Amniotic epithelial cell (primary cell): ENCODE measurements at places on chromosomes 16 and 17.

- no peak for DNase-seq
Measured at GRCh38 chr17:33258296-33258695, 34.8 kb downstream of the ASIC2 start.

GRCh38 chr16:85686912-85687591 is 1.7 kb downstream of the GINS2 start:
- no peak for DNase-seq

DNA sequence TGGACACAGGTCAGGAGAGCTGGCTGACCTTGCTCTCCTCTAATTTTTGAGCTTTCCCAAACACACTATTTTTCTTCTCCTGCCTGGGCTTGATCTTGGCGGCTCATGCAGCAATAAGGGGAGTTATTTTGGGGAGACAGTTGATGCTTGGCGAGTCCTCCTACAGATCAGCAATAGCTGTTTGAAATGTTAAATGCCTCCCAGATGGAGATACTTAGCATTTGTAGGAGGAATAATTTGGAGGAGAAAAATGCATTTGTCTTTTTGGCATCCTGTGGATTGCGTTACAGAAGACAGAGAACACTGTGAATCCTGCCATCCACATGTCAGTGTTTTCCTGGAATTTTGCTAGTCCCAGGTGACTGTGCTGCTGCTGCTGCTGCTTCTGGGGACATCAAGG is 328.0 kb upstream of the XYLT1 start:
- no peak for DNase-seq

DNA sequence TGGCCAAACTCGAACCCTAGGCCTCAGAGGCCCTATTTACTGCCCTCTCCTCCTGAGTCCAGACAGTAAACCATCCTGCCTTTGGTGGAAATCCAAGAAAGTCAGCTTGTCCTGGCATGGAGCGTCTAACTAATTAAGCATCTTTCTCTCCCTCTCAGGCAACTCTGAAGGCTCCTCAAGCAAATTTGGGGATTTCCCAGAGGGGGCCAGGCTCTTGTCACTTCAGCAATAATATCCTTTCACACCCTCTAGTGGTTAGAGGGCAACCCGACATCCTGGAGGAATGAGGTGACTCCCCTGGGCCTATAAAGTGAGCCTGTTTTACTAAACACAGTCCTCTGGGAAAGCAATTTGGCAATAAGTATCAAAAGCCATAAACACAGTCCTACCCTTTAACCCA is 60.4 kb downstream of the NOG start:
- peak; percentile 4 for DNase-seq

- no peak for DNase-seq
Measured at GRCh38 chr17:77366206-77366557, 225.4 kb downstream of the SEC14L1 start.

- no peak for DNase-seq
Measured at GRCh38 chr17:69593716-69594115, 179.2 kb downstream of the MAP2K6 start.

- no peak for DNase-seq
Measured at GRCh38 chr16:56225017-56225742, 33.9 kb downstream of the GNAO1 start.

GRCh38 chr17:17884391-17885357 is 47.9 kb upstream of the SREBF1 start:
- no peak for DNase-seq

DNA sequence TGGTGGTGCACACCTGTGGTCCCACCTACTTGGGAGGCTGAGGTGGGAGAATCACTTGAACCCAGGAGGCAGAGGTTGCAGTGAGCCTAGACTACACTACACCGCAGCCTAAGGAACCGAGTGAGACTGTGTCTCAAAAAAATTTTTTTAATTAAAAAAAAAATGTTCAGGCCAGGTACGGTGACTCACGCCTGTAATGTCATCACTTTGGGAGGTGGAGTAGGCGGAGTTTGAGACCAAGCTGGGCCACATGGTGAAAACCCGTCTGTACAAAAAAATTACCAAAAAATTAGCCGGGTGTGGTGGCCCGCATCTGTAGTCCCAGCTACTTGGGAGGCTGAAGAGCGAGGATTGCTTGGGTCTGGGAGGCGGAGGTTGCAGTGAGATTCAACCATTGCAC is 3.6 kb upstream of the FAM222B start:
- DNase-seq = no peak

DNA sequence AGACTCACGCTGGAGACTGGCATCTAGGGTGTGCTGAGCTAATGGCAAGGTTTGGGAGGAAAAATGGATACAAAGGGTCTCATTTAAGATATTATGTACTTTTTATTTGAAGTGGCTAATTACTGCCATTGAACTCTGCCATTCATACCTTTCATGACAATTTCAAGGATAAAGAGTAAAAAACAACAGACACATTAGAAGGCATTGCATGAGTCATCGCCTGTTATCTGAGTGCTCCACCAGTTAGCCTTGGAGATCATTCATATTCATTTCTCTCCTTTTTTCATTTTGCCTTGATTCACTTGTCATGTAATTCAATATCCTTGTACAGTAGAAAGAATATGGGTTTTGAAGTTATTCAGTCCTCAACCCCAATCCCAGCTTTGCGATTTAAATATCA is 109.5 kb downstream of the CDH8 start:
- DNase-seq = peak; percentile 4

GRCh38 chr17:60610473-60610872 is 10.5 kb downstream of the PPM1D start:
- no peak for DNase-seq

DNA sequence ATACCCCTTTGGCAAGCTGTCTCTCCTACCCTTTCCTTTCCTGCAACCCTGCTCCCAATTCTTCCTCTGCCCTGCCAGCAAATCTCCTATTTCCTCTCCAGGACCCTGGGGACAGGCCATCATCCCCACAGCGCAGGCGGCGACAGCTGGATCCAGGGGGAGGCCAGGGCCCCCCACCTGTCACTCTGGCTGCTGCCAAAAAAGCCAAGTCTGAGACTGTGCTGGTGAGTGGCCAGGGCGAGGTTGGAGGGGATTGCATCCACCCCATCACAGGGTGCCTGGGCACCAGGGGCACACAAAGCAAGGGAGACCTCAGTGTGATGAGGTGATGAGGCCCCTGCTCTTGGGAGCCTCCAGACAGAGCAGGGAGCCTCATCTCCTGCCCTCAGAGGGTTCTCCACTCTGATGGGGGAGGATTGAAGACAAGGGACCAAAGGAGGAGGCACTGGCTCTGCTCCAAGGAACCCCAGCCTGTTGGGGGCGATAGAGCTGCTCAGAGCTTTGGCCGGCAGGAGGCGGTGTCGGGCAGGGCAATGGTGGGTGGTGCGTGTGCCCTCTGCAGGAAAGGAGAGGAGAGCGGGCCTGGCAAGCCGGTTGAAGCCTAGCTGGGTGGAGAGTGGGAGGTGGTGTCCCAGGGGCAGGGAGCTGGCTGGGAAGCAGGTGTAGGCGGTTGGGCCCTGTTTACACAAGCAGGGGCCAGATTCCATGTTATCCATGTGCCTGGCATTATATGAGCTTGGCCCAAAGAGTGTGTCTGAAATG is 15.6 kb upstream of the PDK2 start:
- DNase-seq = peak; percentile 59

DNA sequence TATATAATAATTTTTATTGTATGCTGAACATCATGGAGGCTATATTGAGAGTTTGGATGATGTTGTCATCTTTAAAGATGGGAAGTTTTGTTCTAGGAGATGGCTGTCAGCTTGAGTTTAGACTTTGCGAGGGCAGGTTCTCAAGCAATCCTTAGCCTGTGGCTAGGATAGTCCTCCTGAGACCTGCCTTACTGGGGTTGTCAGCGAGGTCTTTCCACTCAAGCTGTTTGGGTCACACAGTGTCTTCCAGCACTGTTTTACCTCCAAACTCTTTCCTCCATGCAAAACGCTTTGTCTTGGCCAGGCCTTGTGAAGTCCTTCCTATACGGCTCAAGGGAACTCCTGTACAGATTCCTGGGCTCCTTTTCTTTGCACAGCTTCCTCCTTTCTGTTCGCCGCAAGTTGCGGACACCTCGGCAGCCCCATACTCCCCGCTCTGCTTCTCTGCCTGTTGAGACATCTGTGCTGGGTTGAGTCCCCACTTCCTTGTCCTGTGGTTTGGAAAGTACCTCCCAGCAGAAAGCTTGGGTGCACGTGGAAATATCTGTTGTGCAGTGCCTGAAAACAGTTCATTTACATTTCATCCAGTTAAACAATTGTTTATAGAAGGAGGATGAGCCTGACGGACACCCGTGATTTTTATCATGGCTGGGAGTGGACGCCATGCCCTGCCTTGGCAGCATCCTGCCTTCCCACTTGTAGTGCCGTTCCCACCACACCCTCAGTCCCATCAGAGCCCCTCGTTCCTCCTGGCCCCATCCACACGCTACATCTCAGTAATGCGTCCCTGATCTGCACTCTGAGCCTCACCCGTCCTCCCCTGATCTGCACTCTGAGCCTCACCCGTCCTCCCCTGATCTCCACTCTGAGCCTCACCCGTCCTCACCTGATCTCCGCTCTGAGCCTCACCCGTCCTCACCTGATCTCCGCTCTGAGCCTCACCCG is 55.0 kb upstream of the CBFA2T3 start:
- no peak for DNase-seq

DNA sequence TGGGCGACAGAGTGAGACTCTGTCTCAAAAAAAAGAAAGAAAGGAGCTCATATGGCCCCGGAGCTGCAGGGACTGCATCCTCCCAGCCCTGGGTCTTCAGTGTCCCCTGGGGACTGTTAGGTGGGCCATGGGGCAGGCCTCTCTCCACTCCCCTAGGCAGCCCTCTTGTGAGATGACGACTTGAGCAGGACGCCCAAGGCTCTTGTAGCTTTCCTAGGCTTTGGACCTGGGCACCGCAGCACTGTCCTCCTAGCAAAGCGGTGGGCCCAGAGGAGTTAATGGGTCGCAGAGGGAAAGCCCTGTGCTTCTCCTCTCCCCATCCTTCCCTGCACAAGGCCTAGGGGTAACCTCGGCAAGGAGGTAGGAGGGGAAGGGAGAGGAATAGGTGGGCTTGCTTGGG is 202.2 kb downstream of the NTN1 start:
- DNase-seq = no peak

- DNase-seq = peak; percentile 92
Measured at GRCh38 chr17:77235370-77235941, 94.7 kb downstream of the SEC14L1 start.

DNA sequence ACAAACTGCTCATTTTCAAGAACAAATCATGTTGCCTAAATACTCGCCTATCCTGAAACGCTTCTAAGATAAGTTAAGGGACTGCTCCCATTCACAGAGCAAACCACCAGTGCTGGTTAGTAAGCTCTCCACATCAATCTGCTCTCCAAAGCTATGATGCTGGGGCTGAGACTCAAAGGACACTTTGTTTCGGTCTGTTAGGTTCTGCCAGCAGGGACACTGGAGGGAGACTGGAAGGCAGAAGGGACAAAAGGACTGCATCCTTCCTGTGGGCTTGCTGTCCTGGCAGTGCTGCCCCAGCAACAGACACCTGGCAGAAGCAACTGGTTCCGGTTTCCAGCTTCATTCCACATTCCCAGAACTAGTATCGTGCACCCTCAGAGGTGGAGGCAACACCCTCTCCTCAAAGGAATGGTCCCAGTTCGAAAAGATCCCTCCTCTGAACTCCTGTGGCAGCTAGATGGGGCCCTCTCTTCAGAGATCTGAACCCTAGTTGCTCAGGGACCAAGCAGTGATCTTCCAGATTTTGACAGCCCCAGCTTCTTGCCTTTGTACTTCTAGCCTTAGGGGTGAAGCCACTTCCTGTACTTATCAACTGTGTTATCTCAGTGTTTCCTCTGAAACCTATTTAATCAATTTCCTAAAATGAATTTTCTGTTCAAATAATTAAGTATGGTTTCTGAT is 73.4 kb upstream of the GSG1L start:
- no peak for DNase-seq

DNA sequence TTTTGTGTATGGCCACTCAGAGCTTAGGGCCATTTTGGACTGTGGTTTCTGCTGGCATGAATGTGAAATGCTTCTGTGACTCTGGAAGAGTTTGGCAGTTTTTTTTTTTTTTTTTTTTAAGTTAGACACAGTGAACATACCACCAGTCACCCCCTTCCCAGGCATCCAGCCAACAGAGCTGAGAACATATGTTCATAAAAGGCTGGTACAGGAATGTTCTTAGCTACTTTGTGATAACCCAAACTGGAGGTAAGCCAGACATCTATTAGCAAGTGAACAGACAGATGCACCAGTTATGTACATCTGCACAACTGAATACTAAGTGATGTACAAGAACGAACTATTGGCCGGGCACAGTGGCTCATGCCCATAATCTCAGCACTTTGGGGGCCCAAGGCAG is 92.7 kb downstream of the ABCC1 start:
- peak; percentile 99 for DNase-seq

GRCh38 chr16:85300406-85300968 is 188.2 kb upstream of the CIBAR2 start:
- no peak for DNase-seq

DNA sequence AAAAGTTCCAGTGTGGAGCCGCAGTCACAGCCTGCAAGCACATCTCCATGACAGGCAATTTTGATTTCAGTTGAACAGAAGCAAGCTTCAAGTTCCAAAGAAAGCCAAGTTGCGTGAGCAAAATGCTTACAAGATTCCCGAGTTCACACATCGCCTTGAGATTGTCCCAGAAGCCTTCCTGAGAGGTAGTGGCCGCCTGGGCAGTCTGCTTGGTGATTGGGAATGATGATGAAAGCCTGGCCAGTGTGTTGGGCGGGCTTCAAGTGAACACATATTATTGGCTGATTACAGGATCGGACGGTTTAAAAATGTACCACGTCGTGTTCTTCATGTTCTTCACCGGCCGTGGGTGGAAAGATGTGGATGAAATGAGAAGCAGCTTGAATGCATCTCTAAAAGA is 185.5 kb downstream of the FOXL1 start:
- no peak for DNase-seq

DNA sequence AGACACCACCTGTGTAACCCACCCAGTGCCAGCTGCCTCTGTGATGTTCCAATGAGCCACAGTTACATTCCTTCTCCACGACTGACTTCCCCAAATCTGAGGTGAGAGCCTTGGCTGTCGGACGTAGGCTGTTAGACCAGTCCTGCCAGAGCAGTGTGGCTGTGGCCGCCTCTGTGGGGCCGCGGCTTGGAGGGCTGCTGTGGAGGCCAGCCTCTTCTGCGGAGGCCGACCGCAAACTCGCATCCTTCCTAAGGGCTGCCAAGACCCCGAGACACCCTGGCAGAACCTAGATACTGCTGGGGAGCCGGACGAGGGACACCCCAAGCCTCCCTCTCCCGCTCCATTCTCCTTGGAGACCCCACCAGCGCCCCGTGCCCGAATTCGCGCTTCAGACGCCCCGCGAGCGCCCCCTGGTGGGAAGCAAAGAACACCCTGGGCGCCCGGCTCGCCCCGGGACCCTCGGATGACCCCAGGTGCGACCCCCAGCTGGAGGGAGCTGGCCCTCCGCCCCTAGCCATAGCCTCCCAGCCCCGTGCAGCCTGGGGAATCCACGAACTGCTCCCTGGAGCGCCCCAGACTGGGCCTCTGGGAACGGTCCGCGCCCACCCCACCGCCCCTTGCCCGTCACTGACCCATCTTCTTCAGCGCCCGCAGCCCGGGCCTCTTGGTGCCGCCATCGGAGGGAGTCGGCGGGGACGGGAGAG is 547 bp downstream of the PLCD3 start:
- no peak for DNase-seq

DNA sequence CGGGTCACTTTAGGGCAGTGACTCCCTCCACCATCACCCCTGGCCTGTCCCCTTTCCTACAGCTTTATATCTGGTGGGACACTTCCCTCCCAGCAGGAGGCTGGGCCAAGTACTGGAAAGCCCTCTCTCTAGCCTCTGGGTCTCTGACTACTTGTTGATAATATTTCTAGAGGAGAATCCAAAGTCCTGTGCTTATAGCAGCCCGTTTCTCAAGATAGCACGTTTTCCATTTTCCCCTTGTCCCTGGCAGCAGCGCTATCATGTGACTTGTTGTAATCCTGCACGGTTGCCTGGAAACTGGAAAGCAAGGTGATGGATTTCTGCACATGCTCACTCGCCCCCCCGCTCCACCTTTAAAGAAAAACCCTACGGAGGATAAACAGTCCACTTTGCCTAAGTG is 3.3 kb upstream of the AXIN2 start:
- DNase-seq = peak; percentile 72
